ENCODE measurements at places on chromosomes 2 and 18. TPM values are rescaled to one million over a fixed set of nuclear protein-coding genes. Genes with fewer than 3 reads are reported as not detected.

- DNase-seq = no peak
Measured at GRCh38 chr18:14086458-14087231, 45.6 kb downstream of the ZNF519 start.

The KANSL1L gene
- 8.6 TPM for total RNA-seq

DNA sequence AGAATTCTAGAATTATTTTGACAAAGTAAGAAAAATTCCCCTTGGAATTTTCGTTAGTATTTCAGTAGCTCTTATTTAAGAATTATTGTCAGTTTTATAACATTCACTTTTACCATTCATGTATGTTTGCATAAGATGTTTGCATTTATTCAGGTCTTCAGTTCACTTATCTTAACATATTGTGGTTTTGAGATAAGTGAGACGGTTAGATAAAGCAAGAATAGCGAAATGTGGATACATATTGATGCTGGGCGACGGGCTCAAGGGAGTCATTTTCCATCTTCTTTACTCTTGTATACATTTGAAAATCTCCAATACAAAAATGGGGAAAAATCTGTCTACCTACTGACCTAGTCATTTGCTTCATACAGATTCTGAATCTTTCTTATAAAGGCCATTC is 156.7 kb upstream of the HDAC4 start:
- no peak for DNase-seq

DNA sequence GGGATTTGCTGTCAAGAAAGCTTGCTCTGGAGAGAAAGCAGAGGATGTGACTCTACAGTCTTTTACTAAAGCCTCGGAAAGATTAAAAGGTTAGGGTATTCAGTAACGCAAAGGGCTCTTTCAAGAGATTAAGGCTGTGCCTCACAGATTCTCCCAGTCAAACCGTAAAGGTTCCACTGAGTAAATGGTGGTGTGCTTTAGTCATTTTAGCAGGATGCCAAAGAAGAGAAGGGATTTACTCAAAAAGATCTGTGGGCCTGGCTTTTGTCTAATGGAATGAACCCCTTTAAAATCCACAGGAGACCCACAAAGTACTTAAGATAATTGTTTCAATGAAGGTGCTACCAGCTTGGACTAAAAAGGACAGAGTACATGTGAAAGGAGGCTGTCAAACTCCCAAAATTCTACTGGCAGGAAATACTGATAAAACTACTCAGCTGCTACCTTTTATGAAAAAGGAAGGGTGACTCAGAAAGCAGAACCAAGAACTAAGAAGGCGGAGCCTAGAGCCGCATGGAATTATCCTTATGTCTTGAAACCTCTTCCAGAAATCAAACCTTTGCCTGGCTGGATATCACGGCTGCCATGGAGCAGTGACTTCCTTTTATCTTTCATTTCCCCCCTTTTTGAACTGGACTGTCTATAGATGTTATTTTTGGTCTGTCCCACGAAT is 670.2 kb upstream of the ZEB2 start:
- DNase-seq = no peak

The ABCB11 gene
- not detected for total RNA-seq

The ANKRD62 gene
- total RNA-seq = 0.20 TPM

DNA sequence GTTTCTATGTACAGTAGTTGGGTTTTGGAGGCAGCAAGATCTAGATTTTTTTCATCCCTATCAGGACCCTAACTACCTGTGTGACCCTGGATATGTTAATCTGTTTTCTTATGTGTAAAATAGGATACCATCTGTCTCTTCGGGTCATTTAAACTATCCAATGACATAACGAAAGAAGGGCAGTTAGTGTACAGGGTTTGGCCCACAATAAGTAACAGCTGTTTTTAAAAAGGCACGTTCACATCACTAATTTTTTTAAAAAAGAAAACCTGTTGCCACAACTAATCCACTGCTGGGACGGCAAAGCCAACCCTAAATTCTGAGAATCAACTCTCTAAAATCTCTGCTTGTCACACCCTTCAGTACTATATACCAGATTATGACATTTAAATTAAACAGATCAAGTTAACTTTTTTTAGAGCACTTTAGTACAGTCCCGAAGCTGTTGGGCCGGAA is 869 bp downstream of the USP40 start:
- no peak for DNase-seq

The IL36A gene
- total RNA-seq = not detected

The ARHGEF4 gene
- total RNA-seq = 16.1 TPM

GRCh38 chr2:15315411-15315810 is 245.7 kb downstream of the NBAS start:
- DNase-seq = no peak

- DNase-seq = no peak
Measured at GRCh38 chr2:236654496-236654895, 84.9 kb downstream of the ACKR3 start.

Measured in PC-9 (cell line).